ENCODE measurements at places on chromosomes 2 and 18.
A peak's percentile ranks its signal among the peaks of the same experiment; 100 is the strongest.

DNA sequence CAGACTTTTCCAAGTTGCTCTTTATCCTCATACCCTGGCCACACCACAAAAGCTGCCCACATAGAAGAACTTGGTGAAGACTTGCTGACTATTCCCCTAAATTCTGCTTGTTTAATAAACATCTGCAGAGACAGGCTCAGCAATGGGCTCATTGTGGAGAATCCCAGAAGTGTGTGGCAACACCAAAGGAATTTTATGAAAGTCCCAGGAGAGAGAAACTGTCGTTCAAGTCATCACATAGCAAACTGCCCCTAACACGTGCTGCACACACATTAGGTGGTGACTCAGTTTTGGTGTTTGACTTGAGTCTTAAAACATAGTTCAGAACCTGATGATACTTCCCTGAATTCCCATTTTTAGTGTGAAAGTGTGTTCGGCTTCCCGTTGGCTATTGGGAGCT, 38.6 kb downstream of the CYP1B1 start:
- DNase-seq, result no peak

DNA sequence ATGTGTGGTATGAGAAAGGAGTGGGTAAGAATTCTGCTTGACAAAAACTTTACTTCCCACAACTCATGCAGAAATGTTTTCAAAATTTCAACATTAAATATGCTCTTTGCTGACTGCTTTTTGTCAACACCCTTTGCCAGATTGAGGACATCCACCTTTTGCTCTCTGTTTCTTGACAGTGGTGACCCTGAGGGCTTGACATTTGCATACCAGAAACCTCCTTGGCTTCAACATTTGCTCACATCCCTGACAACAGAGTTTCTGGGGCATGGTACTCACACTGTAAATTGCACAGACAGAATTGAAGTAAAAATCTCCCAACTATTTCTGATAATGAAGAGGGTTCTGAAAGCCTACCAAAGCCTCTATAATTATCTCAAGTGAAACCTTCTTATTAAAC, 95.7 kb downstream of the RND3 start:
- no peak for DNase-seq

- DNase-seq, result no peak
Measured at GRCh38 chr18:78794071-78794430, 185.6 kb upstream of the SALL3 start.

DNA sequence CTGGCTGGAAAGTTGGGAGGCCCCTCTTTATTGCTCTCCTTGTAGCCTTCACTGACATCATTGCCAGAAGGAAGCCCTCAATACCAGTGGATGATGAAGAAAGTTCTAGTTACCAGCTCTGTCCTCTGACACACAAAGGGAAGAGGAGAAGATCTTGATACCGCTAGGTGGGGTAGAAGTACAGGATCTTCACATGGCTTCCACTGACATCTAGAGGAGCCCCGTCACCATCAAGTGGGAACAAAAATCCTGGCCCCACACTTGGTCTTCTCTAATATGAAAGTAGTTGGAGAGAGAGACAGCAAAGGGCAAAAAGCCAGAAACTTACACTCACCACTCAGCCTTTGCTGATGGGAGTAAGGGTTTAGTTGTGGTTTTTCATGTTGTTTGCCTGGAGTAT, 12.4 kb downstream of the XIRP2 start:
- DNase-seq, result no peak

DNA sequence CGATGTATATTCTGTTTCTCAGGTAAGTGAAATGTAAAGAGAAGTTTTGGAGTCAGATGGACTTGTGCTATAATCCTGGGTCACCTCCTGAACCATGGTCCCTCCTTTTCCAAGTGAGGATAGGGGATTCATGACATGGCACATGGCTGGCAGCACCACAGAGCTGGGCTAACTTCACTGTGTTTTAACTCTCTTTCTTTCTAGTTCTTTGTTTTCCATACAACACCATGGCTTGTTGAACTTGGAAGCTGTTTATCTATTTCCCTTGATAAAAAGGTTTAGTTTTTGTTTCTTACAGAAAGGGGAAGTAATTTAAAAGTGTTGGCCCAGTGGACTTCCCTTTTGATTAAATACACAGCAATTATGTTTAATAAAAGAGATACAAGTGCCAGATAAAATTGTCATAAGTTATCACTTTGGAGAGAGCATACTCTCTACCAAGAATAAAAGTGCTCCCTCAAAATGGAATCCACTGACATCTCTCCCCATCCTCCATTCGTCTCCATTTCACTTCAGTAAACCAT, 90.4 kb downstream of the PLCL1 start:
- peak; percentile 12 for DNase-seq

GRCh38 chr18:48673853-48674721, 135.3 kb downstream of the CTIF start:
- peak; percentile 65 for DNase-seq

- DNase-seq, result no peak
Measured at GRCh38 chr18:10559553-10560451, 34.0 kb downstream of the NAPG start.

- DNase-seq, result no peak
Measured at GRCh38 chr2:185144159-185144919, 546.0 kb downstream of the ZNF804A start.

DNA sequence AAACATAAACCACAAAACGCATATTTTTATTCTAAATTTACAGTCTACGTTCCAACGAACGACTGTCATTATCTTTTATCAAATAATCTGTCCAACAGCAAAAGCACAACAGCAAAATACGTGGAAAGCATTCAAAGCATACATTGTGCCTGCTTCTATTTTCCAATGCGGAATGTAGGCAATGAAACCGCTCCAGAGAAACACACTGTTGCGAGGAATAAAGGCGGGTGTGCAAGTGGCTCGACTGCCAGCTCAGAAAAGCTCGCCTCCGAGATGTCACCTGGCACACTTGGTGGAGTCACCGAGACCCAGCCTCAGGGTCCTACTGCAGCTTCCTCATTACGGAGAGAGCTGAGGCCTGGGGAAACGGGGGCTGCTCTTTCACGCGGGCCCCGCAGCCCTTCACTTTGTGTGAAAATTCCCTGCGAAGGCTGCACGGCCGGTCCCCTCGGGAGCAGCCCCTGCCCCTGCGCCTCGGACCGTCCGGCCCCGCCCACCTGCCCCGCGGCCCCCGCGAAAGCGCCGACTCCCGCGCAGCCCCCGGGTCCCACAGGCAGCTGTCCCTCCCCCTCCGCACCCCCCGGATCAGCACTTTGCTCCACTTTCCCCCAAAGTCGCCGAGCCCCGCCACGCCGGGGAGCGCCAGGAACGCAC, 752 bp downstream of the MGAT4A start:
- peak; percentile 53 for DNase-seq

- DNase-seq, result no peak
Measured at GRCh38 chr2:239193925-239194677, 206.7 kb downstream of the HDAC4 start.

DNA sequence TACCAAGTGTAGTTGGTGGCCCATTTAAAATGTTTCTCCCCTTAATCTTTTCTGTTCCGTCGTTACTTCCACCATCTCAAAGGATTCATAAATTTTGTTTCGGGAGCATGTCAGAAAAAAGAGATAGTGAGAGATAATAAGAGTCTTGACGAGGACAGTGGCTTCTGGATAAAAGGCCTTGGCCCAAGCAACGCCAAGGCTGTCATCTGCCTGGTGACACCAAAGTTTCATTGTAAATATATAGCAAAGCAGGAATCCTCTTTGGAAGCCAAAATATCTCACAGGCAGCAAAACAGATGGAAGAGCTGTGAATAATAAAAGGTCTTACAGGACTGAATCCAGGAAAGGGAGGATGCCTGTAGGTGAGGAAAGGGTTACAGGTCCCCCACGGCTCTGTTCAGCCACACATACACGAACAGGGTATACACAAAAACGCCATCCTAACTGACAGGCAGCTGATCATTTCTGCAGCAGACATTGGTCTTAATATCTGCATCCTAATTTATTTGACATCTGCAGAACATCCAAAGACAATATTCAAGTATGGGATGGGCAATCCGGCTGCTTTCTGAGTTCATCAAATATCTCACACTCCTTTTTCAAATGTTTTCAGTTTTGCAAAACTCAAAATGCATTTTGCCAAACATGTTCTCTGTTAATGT, 382.8 kb downstream of the OSR1 start:
- no peak for DNase-seq

DNA sequence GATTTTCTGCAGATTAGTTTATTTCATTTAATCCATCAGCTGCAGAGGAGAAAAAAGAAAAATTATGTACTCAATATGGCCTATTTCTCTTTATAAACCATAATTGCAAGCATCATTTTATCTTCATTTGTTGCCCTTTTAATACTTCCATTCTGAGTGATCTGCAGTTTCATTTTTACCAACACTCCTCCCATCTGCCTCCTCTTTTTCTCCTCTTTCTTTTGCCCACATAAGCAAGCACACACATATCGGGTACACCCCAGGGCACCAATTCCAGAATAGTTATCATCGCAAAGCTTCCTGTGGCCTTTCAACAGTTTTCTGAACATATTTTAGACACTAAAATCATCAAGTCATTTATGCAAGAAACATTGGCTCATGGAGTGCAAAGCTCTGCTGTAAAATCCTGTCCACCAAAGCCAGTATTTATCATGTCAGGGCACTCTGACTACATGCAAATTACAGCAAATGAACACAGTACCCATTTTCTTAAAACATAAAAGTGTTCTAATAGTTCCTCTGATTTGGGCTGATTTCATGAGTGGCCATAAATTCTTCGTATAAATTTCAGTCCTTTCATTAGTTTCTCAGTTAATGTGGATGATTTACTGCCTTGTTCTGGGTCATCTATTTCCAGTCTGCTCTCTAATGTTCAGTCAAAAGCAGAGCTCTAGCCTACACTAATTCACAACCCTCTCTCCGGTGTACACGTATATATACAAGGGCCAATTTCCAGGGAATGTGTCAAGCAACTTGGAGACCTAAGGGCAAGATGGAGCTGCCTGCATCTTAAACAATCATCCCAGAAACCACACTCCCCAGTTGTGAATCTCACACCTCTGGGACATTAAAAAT, 281.3 kb downstream of the STK39 start:
- no peak for DNase-seq

- DNase-seq, result no peak
Measured at GRCh38 chr2:236763857-236764256, 194.2 kb downstream of the ACKR3 start.

DNA sequence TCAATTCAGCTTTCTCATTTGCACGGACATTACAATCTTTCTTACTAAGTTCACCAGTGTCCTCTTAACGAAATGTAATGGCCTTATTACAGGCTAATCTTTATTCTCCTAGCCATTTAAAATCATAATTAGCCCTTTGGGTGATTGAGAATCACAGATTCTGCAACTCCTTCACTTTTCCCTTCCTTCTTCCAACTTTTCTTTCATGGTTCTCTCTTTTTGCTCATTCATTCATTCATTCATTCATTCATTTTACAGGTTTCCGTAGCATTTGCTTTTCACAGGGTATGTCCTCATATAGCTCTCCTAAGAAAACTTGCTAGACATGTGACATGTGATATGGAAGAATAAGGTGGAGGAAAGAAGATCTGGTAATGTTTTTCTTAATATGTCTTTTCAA, 16.0 kb downstream of the TBR1 start:
- DNase-seq, result no peak

DNA sequence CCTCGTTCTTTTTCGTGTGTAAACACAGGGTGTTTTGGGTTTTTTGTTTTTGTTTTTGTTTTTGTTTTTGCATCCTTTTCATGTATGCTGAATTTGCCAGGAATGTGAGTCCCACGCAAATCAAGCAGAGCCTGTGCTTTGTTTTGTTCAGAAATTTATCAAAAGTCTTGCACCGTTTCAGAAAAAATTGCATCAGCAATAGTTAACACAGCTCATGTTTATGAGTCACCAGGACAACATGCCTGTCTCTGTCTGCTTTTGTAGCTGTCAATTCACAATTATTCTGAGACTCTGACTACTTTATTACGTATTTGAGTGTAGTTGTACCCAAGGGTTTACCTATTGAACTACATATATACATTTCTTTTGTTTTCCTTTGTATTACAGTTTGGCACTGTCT, 38.3 kb downstream of the MRPL44 start:
- DNase-seq, result no peak

DNA sequence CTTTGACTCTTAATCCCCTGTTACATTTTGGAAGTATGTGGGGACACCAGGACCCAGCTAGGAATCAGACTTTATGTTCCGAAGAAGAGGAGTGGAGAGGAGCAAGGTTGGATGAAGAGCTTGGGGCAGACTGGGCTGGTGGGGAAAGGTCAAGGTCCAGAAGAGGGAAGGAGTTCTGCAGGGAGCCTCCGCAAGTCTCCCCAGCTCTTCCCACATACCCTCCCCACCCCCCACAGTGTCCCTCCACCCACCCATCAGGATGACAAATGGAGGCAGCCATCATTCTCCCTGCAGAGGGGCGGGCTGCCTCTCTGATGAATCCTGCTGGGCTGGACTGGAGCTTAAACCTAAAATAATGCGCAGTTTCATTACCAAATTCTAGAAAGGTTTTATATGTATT, 77.2 kb downstream of the ACKR3 start:
- no peak for DNase-seq

DNA sequence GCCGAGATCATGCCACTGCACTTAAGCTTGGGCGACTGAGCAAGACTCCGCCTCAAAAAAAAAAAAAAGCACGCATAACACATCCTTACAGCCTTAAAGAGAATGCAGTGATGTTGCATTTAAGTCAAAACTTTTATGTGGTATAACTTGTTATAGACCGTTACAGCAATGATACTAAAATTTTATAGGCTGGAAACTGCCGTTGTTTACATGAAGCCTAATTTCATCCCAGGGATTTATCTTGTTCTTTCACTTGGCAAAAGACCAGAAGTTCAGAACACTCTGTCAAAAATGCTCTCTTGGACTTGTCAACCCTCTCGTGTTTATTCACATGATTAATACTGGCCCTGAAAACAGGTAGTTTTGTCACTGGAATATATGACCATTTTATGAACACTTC, 7.4 kb downstream of the GNAL start:
- DNase-seq, result no peak

DNA sequence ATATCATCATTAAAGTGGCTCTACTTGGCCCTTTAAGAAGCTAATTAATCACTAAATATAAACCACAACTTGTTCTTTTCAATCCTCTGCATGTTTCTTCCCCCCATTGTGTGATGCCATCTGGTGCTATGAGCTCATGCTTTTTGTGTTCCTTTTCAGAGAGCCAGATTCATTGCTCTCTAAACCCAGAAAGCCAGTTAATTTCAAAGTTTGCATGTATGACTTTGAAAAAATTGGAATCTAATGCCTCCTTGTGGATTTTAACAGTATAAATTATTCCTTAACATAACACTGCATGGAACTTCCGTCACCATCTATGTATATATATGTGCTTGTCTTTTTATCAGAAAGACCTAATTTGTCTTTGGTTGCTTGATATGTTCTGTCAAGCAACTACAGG, 31.1 kb downstream of the TMEM178A start:
- no peak for DNase-seq

DNA sequence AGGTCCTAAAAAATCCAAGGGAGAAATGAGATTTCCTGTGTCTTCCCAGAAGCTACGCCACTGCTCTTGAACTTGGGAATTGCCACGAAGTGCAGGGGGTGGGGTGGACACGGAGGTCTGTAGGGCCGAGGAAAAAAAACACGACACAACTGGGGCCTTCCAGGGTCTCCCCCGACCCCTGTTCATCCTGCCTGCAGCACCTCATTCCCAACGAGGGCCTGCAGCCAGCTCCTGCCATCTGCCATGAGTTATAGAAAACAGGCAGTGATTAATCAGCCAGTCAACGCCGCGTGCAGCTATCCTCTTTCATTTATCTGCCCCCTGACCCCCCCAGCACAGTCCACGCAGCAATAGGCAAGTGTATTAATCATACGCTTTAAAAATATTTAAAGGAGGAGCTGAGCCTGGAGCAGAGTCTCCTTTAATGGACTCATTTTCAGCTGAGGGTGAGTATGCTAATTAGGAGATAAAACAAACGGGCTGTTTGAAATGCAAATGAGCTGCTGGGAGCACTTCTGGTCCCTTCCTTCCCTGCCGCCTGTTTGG, 209.9 kb downstream of the TFCP2L1 start:
- DNase-seq, result peak; percentile 4

Data from CD14-positive monocyte (primary cell).